ENCODE measurements at places on chromosomes 5 and 9.

GRCh38 chr5:127830157-127830556 is 127.0 kb downstream of the CCDC192 start:
- DNase-seq: no peak

- no peak for DNase-seq
Measured at GRCh38 chr5:390623-391491, 52.1 kb upstream of the EXOC3 start.

DNA sequence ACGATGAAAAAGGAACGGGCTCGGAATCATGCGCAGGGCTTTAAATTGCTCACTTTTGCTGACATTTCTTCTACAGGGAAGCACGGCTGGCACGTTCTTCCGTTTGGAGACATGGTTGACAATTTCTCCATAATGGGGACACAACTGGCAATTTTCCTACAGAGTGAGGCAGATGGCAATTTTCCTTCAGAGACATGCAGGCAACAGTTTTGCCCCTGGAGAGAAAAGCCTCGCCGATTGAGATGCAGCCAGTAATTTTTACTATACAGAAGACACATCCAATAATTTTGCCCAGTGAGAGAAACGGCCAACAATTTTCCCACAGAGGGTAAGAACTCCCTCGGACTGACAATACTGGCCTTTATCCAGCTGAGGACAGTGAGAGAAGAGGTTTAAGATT is 90.9 kb upstream of the GPR151 start:
- DNase-seq: no peak

GRCh38 chr9:93060746-93061259 is 2.3 kb downstream of the SUSD3 start:
- DNase-seq: no peak

- DNase-seq: peak; percentile 87
Measured at GRCh38 chr5:159094745-159095144, 5.0 kb downstream of the EBF1 start.

DNA sequence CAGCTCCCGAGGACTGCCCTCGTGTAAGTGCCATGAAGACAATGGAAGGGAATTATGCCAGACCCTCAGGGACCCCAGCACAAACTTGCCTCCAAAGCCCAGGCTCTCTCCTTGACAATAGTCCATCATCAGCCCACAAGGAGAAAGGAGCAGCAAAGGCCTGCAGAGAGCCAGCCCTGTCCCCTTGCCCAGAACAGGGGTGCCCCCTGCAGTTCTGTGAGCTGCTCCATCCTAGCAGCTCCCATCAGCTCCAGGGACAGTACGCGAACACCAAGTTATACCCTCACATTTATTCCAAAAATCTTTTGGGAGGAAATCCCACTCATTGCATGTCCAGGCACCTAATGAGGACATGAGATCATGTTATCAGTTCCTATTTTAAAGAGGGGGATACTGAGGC is 11.1 kb downstream of the BARX1 start:
- no peak for DNase-seq

- no peak for DNase-seq
Measured at GRCh38 chr5:61993295-61993927, 312.6 kb upstream of the KIF2A start.

GRCh38 chr9:80369641-80370040 is 797.9 kb downstream of the TLE4 start:
- DNase-seq: no peak

DNA sequence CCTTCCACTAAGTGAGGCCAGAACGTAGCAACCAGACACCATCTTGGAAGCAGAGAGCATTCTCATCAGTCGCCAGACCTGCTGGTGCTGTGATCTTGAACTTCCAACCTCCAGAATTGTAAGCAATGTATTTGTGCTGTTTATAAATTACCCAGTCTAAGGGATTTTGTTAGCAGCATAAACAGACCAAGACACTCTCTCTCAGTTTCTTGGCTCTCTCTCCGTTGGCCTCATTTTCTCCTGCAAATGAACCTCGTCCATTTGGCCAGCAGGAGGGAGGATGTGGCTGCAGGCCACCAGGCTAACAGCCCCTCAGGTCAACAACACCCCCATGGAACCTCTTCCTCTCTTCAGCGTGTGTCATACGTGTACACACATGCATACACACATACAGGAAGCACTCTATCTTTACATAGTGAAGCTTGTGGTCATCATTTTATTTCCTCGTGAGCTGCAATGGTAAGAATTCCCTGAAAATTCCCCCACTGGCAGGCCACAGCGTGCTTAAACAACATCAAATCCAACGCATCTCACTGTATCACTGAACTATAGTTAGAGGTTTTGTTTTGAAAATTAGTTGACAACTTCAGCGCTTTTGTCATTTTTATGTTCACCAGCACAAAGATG is 62.8 kb upstream of the PPP1R26 start:
- no peak for DNase-seq

DNA sequence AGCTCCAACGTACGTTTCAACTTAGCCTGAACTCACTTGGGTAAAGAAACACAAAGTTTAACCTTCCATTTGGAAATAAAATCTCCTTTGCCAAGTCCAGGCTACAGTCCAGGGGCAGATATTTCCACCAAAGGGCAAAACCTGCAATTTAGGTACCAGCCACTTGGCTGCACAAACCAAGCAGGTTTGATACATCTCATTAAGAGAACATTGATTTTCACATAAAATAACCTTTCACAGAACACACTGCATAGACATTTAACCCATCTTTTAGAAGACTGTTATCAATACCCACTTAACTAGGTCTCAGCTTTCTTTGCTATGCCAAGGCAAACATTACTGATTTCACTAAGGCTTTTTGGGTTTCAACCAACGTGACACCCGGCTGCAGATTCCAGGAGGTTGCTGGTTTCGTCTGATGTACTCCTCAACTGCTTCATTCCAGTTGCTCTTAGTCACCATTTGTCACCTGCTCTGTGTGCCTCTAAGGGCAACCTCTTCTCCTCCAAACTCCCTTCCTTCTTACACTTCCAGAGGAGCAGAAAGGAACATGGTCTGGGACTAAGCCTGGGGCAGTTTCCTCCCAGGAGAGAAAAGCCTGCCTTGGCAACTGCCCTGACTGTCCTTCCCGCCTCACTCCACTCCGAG is 67.1 kb downstream of the EPB41L4B start:
- peak; percentile 77 for DNase-seq

GRCh38 chr9:94941211-94941875 is 214.8 kb downstream of the AOPEP start:
- no peak for DNase-seq

GRCh38 chr5:50800410-50800809 is 134.0 kb downstream of the PARP8 start:
- no peak for DNase-seq

DNA sequence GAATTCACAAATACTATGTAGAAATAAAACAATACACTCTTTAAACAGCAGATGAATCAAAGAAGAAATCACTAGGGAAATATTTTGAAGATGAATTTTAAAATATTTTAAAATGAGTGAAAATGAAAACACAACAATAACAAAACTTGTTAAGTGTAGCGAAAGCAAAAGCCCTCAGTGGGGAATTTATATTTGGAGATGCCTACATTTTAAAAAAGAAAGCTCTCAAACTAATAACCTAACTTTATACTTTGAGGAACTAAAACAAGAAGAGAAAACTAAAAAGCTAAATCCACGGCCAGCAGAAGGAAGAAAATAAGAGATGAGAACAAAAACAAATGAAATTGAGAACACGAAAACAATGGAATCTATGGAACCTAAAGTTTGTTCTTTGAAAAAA is 22.7 kb downstream of the SPDL1 start:
- DNase-seq: no peak

DNA sequence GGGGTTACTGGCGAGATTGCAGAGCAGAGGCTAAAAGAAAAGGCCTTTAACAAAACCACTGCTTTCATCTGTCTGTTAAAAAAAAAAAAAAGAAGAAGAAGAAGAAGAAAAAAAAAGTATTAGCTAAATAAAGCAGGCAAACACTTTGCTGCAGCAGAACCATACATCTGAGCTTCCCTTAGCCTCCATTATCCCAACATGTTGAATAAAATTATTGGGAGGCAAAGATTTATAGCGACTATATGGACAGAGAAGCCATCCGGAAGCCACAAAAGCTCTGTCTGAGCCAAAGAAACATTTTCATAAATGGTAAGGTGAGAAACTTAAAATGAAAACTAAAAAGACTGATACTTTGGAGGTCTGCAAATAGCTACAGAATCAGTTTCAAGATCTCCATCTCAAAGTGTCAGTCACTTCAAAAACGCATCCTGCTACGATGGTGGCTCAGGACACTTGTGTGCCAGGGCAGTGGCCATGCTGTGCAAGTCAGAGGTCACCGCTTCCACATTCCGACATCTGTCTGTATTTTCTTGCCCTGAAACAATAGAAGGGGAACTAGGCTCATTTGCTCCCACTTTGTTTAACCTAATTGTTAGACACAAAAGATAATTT is 9.6 kb downstream of the EFNA5 start:
- DNase-seq: no peak

DNA sequence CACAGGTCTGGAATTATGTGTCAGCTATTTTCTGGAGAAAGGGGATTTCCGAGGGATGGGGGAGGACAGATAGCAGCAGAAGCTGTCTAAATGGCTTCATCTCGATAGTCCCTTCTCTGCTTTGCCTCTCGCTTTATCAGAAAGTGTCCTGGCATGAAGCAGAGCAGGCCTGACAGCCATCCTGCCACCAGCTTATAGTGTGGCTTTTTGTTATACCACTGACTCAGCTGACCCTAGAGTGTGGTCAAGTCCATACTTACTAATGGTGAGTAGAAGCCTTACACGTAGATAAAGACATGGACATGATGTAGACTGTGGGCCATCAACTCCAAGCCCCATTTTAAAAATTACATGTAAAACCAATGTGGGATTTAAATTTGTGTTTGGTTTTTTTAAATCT is 50.0 kb downstream of the RCL1 start:
- DNase-seq: no peak

DNA sequence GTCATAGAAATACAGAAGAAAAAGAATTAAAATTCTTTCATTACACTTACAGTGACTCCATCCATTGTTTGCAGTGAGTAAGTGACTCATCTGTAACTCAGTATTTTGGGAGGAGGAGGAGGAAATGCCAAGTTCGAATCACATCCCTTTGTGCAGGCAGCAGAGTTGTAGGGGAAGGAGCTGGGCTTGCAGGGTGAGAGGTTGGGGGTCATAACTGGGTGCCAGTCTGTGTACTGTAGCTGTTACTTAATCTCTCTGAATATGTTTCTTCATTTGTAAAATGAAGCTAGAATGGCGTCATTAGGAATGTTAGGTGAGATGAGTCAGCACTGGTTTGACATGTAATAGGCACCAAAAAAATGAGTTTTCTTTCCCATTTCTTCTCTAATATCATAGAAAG is 235.7 kb upstream of the ADAMTSL1 start:
- DNase-seq: peak; percentile 76

GRCh38 chr9:33750839-33751339 is 44.5 kb upstream of the PRSS3 start:
- no peak for DNase-seq

- DNase-seq: peak; percentile 51
Measured at GRCh38 chr5:181189363-181189961, 15.5 kb downstream of the TRIM7 start.

DNA sequence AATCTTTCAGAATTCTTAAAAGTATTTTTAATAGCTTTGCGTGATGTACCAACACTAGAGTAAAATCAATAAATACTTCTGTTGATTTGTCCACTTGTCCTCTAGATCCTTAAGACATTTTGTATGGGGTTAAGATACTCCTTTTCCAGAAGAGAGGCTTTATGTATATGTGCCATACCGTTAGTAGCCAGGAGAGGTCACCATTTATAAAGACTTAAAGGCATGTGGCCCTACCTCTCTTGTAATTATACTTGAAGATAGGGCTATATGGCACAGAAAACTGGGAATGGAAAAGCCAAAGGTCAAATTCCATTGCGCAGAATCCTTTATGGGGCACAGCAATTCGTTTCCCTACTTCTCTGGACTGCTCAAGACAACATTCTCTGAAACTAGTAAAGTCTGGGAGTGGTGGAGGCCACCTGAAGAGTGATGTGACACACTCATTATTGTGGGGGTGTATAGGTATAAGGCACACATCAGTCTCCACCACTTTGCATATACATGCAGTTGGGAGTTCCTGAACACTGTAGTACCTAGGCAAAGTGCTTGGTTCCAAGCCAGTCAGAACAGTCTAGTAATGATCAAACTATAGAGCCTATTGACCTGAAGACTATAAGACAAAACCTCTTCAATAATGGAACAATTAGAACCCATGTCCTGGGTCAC is 140.1 kb upstream of the FBXL17 start:
- DNase-seq: peak; percentile 65

- no peak for DNase-seq
Measured at GRCh38 chr5:5141339-5141599, 1.1 kb downstream of the ADAMTS16 start.

Data from astrocyte of the spinal cord (primary cell).